ENCODE measurements at places on chromosomes 7 and 10.

GRCh38 chr7:55276572-55277295, 88.4 kb upstream of the LANCL2 start:
- no peak for DNase-seq

GRCh38 chr7:27198871-27199801, 755 bp downstream of the HOXA13 start:
- DNase-seq = no peak

GRCh38 chr7:29369909-29370488, 175.4 kb downstream of the CHN2 start:
- DNase-seq = no peak

- no peak for DNase-seq
Observed at GRCh38 chr7:3246127-3246526, 54.9 kb upstream of the SDK1 start.

DNA sequence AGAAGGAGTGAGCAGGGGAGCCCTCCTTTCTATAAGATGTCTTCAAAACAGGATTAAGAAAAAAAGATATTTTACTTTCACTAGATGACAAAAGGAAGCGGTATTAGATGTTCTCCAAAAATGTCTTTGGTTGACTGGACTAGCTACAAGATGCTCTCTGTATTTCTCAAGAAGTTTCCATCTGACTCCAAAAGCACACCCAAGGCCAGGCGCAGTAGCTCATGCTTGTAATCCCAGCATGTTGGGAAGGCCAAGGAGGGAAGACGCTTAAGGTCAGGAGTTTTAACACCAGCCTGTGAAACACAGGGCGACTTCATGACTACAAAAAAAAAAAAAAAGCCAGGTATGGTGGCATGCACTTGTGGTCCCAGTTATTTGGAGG, 84.5 kb downstream of the PIP4K2A start:
- DNase-seq = no peak

DNA sequence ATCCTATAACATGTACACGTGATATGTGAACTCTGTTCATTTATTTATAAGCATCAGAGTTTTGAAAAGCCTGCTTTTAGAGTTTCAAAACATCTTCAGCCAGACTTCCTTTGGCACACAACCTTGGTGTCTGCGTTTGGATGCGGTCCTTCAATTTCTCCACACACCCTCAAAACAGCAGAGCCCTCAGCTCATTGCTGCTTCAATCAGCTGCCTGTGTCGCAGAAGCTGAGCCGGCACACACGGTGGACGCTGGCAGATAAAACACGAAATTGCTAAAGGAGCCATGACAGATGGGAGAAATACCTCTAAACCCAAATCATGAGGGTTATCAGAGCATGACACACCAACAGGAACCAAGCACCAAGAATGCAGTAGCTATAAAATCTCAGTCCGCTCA, 396.4 kb upstream of the AKR1E2 start:
- DNase-seq = no peak

Measured in CD4-positive, alpha-beta T cell treated with Interleukin-2 at 100 ng/mL for 4 hours (primary cell).